Neural progenitor cell (in vitro differentiated cells): ENCODE measurements at places on chromosomes 3 and 15. TPM values are rescaled to one million over a fixed set of nuclear protein-coding genes. Genes with fewer than 3 reads are reported as not detected.

GRCh38 chr3:16444344-16444743 is 69.2 kb downstream of the RFTN1 start:
- DNase-seq, result no peak

GRCh38 chr15:80736560-80736959 is 41.5 kb downstream of the ABHD17C start:
- no peak for DNase-seq

The ZNF860 gene
- 0.22 and 0.43 TPM in 2 replicates for total RNA-seq

- peak; percentile 76 for DNase-seq
These were observed 101.2 kb upstream of the ETV5 start for GRCh38 chr3:186209810-186210752.

- DNase-seq, result no peak
These were observed 15.2 kb downstream of the ALS2CL start for GRCh38 chr3:46678280-46678679.

The GOLGA8F gene
- not detected in 2 replicates for total RNA-seq

DNA sequence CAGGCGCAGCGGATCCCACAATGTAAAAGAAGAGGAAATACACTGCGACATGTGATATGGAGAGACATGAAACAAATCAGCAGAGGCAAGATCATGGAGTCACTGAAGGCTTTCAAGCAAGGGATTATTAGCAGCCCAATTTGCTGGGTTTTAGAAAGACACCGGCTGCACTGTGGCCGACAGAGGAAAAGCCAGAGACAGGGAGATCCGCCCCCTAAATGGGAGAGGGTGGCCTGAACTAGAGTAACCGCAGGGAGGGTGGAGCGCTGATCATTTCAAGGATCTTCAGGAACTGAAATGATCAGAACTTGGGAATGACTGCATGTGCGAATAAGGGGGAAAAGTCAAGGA is 612 bp upstream of the C15orf40 start:
- DNase-seq, result no peak

The AGTR1 gene
- 0.09 TPM in 1 of 2 replicates, not detected in the other for total RNA-seq

DNA sequence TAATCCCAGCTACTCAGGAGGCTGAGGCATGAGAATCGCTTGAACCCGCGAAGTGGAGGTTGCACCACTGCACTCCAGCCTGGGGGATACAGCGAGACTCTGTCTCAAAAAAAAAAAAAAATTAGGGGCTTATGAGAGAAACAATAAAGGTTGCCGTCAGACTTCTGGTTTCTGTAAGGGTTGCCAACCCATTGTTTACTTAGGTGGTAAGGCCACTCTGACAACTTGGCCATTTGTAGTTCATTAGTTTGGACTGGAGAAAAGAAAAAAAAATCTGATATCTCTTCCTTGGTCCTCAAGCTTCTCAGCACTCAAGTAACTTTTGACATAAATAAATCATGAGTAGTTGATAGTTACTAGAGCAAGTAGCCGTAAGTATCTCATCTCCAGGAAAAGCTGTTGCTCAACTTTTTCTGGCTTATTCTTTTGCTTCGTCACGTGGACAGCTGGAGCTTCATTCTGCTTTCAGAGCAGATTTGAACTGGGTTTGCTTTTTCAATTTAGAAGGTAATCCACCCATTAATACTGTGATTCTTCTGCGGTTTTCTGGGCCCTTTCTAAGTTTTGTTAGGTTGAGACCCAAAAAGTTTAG is 9.4 kb downstream of the SNX1 start:
- DNase-seq, result no peak

GRCh38 chr15:22978691-22979237 is 1.4 kb downstream of the CYFIP1 start:
- DNase-seq, result peak; percentile 17

- DNase-seq, result no peak
These were observed 9.8 kb downstream of the KLHL6 start for GRCh38 chr3:183545708-183546107.

The RASGRP1 gene
- 2.5 and 3.8 TPM in 2 replicates for total RNA-seq

The NCBP2 gene
- total RNA-seq, result 68.4 and 80.8 TPM in 2 replicates

DNA sequence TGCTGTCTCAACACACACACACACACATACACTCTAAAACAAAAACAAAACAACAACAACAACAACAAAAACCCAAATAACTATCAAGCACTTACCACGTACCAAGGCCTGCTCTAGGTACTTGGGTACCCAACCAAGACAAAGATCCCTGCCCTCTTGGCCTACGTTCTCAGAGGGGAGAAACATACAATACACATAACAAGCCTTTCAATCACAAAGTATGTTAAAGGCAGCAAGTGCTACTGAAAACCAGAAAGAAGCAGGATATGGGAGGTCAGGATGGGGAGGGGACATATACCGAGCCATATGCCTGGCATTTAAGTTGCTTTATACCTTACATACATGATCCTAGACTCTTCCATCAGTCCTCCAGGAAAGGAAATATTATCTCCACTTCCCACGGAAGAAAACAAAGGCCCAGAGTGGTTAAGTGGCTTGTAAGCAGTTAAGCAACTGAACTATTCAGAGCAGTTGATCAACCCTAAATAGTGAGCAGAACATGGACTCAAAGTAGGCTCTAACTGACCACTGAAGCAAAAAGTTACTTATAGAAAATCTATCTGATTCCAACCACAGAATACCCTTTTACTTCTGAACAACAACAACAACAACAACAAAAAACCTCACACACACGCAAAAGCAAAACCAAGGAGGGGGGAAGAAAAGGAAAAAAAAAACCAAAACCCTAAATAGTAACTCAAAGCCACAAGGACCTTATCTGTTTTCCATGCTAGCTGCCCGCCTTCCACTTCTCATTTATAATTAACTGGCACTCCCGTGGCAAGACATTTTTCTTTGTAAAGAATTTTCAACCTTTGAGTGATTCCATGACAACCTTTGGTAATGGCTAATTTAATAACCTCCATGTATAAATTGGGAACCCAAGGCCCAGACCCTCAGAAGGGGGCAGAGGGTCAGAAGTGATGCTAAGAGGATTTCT is 21.0 kb downstream of the PRICKLE2 start:
- no peak for DNase-seq

GRCh38 chr3:185365291-185366073 is 2.5 kb downstream of the MAP3K13 start:
- DNase-seq, result no peak

GRCh38 chr15:74133694-74134386 is 3.5 kb downstream of the ISLR2 start:
- DNase-seq, result peak; percentile 72

GRCh38 chr3:15794842-15795650 is 2.7 kb downstream of the ANKRD28 start:
- no peak for DNase-seq

The DPPA2 gene
- total RNA-seq, result 1.2 and 1.8 TPM in 2 replicates

DNA sequence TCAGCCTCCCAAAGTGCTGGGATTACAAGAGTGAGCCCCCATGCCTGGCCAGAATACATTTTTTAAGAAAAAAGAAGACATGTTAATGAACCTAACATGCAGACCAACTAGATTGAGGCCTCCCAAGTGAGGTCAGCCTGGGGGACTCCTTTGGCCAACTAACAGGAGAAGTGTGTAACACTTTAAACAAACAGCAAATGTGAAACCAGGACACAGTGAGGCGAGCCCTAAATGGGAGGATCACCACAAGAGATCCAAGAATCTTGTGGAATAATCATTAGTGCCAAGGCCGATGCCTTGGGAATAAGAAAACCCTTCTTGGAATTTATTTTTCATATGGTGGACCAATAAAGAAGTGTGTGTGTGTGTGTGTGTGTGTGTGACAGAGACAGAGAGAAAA is 73.9 kb downstream of the ATP10A start:
- DNase-seq, result no peak

The NUP210 gene
- 37.1 and 78.9 TPM in 2 replicates for total RNA-seq

GRCh38 chr3:153463895-153464294 is 301.9 kb downstream of the RAP2B start:
- DNase-seq, result no peak

GRCh38 chr3:141482245-141482922 is 4.4 kb upstream of the RASA2 start:
- DNase-seq, result no peak

DNA sequence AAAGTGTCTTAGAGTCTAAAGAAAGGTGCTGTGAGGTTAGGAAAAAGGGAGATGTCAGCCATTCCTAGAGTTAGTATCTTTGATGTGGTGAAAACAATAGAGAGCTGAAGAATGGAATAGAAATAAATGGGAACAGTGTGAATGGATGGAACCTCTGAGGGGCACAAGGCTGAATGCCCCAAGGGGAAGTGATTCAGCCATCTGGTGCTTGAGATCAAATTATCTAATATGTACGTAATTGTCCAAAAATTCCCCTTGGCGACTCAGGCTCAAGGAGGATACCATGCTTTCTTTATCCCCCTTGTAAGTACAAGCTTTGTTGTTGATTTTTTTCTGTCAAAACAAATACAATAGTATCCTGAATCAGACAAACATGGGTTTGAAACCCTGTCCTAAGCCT is 361.6 kb downstream of the LSAMP start:
- no peak for DNase-seq

DNA sequence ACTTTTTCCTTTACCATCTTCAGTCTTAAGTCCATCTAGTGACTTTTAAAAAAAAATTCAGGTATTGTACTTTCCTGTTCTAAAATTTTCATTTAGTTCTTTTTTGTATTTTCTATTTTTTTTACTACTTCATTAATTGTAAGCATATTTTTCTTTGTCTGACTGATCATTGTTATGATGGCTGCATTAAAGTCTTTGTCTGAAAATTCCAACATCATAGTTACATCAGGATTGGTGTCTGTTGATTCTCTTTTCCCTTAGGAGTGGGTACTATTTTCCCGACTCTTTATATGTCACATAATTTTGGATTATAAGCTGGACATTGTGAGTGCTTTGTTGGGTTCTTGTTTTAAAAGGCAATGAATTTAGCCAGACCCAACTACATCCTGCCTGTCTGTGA is 34.9 kb upstream of the POLR2M start:
- no peak for DNase-seq

DNA sequence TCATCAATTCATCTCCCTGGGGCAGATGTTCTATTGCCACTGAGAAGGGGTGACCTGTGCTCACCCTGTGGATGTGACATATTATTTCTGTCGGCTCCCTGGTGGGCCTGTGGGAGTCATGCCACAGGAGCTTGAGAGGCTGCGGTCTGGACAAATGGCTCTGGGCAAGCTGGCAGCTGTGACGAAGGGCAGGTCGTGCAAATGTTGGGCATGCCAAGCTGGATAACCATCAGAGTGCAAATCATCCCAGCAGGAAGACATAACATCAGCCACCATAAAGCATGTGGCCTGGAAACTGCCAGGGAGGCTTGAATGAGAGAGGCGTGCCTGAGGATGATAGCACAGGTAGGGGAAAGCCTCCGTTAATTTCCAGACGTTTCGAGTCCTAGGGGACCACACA is 45.3 kb upstream of the FAM3D start:
- DNase-seq, result no peak

DNA sequence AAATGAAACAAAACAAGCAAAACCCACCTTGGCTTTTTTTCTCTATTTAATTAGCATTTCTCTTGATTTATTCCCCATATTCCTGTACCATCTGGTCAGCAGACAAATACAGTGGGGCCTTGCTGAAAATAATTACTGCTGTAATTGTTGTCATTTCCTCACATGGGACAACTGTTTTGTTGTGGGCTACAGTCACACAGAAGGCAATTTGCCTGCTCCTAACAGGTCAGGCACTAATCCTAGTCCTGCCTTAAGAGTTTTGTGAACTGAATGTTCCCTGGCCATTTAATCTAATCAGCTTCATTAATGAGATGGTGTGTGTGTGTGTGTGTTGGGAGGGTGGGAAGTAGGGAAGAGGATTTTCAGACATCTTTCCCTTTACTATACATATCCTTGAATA is 11.6 kb downstream of the TRPC1 start:
- DNase-seq, result peak; percentile 62

GRCh38 chr3:97825101-97825500 is 3.3 kb downstream of the CRYBG3 start:
- DNase-seq, result no peak

DNA sequence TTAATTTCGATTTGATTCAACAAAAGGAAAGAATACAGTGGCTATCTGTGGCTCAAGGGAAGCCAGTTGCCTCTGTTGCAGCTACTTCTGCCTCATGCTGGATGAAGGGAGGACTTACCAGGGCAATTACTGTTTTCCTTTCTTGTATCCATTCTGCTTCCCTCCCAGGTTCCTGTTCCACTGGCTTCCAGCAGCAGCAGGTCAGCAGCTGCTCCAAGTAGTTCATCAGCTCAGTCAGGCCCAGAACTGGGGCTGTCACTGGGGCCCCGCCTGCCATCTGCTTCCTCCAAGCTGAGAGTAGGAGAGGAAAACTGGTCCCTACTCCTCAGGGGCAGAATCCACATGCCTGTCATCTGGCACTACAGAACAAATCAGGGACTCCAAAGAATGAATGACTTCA is 48.6 kb upstream of the ULK4 start:
- peak; percentile 9 for DNase-seq

GRCh38 chr3:119600732-119601131 is 3.0 kb downstream of the PLA1A start:
- DNase-seq, result peak; percentile 66

- no peak for DNase-seq
These were observed 67.0 kb downstream of the CLDN11 start for GRCh38 chr3:170485696-170486095.

- no peak for DNase-seq
These were observed 987.0 kb downstream of the NSUN3 start for GRCh38 chr3:95049841-95050240.

DNA sequence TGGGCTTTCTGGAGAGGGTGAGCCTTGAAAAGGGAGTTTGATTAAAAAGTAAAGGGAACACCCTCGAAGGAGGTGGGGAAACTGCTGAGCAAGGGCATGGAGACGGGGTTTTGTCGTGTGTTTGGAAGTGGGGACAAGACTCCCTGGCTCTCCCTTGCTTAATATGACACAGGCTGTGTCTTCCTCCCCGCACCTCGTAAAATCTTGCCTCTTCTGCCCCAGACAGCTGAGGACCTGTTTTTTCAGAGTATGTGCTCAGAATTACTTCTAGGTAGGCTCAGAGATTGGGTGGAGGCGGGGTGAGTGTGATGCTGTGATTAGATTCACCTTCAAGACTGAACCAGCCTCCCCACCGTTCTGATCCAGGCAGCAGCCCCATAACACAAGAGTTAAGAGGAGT is 244.4 kb upstream of the TLE3 start:
- DNase-seq, result no peak

- DNase-seq, result no peak
These were observed 824.7 kb upstream of the NECTIN3 start for GRCh38 chr3:110246796-110247376.

The KLHL6 gene
- 0.09 and 0.40 TPM in 2 replicates for total RNA-seq

The KLHDC8B gene
- 14.8 and 45.1 TPM in 2 replicates for total RNA-seq

The PGBD4 gene
- total RNA-seq, result 0.93 and 1.7 TPM in 2 replicates

GRCh38 chr15:92924216-92924615 is 24.1 kb downstream of the CHD2 start:
- no peak for DNase-seq

The EIF4E3 gene
- total RNA-seq, result 6.3 and 18.2 TPM in 2 replicates

GRCh38 chr3:122956693-122957455 is 70.7 kb downstream of the SEMA5B start:
- no peak for DNase-seq
